Stimulated activated CD8-positive, alpha-beta memory T cell treated with anti-CD3 and anti-CD28 coated beads, Interleukin-7, amount 100 ng/mL, for 4 hours (primary cell): ENCODE measurements at places on chromosomes 1 and 21.

DNA sequence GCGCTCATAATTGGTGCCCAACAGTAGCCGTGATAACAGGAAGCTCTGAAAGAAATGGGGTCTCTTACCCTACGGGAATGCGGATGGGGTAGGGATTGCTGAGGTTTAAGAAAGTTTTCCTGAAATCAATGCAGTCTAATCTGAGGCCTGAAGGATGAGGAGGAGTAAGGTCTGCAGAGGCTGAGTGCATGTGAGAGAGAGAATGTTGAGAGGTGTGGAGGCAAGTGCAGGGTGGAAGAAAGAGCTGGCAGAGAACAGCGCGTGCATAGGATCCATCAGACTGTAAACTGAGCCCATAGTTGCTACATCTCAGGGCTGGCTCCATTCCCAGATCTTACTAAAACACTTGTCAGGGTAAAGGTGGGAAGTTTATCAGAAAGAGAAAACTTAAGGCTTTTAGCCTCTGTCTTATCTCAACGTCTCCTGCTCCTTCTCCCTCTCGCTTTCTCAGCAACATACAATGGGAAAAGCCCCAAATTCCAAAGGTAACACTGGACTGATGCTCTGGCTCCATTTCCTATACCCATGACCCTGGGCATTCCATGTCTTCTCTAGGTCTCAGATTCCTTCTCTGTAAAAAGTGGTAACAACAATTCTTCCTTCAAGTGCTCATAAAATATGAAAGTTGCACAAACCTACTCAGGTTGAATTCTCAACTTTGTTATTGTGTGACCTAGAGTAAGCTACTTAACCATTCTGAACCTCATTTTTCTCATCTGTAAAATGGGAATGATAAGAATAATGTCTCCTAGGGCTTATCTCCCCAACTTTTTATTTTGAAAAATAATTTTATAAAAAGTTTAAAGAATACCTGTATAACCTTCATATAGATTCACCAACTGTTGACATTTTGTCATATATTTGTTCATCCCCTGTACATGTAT lies 75.2 kb downstream of the SH3GLB1 start:
- DNase-seq: no peak

- no peak for DNase-seq
These were observed 61.3 kb downstream of the XKR8 start for GRCh38 chr1:28021064-28021463.

DNA sequence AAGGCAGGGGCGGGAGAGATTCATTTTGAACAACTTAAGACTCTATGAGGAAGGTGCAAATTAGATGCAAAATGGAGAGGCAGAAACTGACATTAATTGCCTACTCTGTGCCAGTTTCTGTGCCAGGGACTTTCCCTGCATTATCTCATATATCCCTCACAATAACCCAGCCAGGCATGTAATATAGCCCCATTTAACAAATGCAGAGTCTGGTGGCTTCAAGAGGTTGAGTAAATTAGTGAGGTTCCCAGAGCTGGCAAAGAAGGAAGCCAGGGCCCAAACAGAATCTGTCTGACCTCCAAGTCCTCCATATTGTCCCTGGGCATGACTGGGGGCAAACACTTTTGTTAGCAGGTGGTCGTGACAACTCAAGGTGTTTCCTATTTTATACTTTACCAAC lies 199.8 kb downstream of the ASTN1 start:
- no peak for DNase-seq

DNA sequence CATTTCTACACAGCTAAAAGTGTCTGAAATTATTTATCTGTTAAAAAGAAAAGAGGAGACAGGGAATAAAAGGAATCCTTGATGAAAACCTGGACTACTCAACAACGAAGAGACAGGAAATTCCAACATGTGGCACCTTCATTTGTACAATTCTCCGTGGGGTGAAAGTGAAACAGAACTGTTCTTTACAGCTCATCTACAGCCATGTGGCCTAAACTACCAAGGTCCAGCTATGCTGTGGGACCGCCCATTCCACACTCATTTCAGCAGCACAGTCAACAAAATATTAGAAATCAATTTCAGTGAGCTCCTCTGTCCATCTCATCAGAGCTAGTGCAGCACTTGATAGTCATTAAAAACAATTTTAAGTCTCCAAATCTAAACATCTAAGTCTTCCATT lies 44.0 kb downstream of the UBR4 start:
- DNase-seq: no peak

DNA sequence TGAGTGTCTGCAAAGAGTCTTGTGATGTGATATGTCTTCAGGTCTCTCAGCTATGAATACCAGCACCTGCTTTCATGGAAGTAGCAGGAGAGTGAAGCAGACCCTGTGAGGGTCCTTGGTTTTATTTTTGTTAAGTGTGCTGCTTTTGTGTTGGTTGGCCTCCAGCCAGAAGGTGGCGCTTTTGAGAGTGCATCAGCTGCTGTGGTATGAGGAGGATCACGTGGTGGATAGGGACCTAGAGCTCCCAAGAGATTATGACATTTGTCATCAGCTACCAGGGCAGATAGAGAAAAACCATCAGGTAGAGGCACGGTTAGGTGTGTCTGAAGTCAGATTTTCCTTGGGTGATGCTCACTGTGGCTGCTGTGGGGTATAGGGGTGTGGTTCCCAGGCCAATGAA lies 1232.1 kb downstream of the MRPL39 start:
- no peak for DNase-seq

DNA sequence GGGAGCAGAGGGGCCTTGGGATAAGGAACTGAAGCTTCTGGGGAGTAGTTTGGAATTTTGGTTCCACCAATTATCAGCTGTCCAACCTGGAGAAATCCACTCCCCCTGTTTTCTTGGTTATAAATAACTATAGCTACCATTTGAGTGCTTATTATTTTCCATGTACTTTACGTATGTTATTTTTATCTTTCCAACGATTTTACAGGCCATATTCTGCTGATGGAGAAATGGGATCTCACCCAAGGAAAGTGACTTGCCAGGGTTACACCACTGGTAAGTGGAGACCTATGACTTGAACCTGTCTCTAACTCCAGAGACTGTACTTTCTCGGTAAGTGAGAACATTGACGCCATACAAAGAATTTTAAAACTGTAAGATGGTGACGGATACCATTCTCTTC lies 49.0 kb upstream of the CD34 start:
- DNase-seq: no peak

DNA sequence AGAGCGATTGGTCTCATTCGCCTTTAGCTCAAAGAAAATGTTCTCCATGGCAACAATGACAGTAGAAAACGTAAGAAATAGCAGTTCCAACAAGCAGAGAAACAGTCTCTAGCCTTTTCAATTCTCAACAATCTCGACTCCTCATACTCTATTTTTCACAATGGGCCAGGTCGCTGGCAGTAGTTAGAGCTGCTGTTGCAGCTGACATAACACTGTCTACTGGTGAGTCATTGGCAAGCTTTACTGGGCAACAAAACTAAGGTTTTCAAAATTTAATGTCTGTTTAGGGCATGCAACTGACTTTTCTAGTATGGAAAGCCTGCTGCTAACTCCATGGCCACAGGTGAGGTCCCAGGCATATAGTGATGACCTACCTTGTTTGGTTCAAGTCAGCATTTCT lies 221.1 kb upstream of the KAZN start:
- no peak for DNase-seq

DNA sequence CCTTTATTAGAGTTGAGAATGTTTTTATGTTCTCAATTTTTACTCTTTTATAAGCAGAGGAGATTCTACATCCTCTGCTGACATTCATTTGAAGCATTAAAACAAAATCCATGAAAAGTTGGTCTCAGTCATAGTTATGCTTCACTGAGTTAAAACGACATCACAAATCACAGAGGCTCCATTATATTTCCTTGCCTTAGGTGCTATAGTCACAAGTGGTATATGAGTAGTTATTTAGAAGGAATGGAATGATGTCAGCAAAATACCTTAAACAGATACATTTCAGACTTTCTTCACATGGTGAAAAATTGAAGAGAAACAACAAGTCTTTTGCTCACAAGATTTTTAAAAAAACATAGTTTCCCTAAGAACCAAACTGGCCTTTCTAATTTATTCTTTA lies 11.7 kb upstream of the METTL13 start:
- DNase-seq: no peak

DNA sequence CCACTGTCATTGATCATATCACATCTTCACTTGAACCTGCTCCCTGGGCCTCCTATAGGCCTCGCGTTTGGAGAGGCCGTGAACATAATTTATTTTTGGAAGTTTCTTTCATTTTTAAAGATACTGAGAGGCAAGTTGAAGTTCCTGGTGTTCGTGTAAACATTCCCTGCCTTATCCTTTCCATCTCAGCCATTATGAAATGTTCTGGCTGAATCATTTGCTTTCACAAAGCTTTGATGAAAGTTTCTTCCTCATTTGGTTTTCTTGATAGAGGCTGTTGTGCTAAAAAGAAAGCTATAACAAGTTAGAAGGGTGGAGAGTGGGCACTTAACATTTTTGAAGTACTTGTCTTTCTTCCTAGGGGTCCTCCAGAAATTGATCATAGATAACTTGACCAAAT lies 15.5 kb downstream of the CAMTA1 start:
- no peak for DNase-seq

- no peak for DNase-seq
These were observed 20.5 kb upstream of the COP1 start for GRCh38 chr1:176227579-176227978.

DNA sequence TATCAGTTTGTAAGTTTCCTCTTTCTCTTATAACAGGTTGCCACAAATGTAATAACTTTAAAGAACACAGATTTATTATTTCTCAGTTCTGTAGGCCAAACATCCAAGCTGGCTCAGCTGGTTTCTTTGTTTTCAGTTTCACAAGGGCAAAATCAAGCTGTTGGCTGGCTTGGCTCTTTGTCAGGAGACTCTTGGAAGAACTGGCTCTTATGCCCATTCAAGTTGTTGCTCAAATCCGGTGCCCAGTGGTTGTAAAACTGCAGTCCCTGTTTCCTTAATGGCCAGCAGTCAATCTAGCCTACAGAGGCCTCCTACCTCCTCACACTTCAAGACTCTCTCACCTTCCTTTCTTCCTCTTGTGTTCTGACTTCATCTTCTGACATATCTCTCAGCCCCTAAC lies 1171.0 kb downstream of the MRPL39 start:
- DNase-seq: no peak

DNA sequence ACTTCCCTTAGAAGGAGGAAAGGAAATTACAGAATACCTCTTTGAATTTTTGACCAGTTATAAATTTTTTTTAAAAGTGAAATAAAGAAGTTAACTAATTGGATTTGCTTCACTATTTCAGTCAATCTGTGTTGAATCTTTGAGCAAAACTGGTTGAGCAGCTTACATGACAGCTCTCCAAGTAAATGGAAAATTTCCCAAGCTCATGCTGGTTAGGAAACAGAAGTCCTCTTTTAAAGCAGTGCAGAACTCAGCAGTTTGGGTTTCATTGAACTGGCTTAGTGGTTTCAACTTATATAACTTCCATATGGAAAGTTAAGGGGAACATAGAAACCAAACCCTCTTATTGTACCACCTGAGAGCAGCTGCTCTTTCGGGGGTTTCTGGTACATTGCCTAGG lies 250.5 kb downstream of the PDE4B start:
- DNase-seq: no peak

- DNase-seq: no peak
These were observed 12.9 kb upstream of the RUNX1 start for GRCh38 chr21:35062016-35062415.

GRCh38 chr1:218886101-218886871 lies 287.4 kb upstream of the LYPLAL1 start:
- no peak for DNase-seq

- DNase-seq: no peak
These were observed 26.8 kb upstream of the EFHD2 start for GRCh38 chr1:15382601-15383518.

DNA sequence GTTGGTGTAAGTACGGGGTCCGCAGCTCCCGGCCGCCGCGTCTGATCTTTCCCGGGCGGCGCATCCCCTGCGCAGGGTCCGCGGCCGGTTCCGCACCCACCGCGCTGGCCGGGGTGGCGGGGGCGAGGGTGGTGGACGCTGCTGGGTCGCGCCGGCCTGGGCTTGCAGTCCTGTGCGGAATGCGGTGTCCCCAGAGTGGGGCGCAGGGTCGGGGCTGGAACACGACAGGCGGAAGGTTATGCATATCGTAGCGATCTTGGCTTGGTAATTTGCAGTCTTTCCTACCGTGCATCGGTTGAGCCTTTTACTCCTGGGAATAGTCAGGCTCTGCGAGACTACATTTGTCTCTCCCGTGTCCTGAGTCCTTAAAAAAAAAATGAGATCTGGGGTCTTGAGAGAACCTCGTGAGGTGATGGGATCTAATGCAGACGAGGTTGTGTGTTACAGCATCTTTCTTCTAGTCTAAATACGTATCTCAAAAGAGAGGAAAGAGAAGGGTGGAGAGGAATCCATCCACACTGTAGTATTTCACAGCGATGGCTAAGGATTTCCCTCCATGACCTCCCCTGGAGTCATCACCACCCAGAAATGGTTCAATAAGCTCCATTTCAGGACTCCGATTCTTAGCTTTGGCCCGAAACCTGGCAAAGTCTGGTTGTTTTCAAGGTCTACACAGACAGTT lies 572 bp downstream of the ATP1B1 start:
- DNase-seq: no peak

- DNase-seq: no peak
These were observed 588.8 kb upstream of the PBX1 start for GRCh38 chr1:163970151-163970550.

DNA sequence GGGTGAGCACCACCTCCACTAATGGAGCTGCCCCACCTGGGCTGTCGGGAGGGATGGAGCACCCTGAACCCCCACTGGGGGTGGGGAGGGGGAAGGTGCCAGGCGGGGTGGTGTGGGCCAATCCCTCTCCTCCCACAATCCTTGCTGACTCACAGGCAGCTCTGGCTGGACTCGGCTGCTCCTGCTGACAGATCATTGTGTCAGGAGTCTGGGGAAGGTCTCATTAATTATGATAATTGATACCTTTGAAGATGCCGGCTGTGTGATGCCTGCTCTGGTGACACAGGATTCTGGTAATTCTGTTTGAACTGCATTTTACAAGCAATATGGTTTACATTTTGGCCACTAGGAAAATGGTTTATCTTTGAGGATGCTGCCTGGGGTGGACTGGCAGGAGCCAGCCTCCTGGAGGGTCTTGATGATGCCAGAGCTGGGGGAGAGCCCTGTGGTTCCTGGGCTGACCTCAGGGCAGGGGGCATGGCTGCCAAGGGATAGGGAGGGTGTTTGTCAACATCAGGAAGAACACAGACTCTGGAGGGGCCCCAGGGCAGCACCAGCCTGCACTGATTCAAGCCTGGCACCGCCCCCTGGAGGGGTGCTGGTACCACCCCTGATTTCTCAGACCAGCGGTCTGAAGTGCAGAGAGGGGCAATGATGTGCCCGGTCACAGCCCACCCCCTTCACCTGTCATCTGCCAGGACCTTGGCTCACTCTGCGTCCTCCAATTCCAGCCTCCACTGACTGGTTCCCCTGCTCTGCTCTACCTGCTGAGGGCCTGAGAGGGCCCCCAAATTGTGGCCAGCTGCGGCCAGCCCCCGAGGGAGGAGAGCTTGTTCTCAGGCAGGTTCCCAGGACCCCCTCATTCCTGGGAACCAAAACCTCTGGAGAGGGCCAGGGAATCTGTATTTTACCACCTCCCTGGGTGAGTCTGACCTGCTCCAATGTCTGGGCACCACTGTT lies 338.8 kb downstream of the MATN1 start:
- DNase-seq: no peak

- DNase-seq: no peak
These were observed 28.6 kb upstream of the DUSP23 start for GRCh38 chr1:159752135-159752580.
